ENCODE measurements at places on chromosomes 13 and 19.

GRCh38 chr13:27541386-27541785 is 78.9 kb downstream of the LNX2 start:
- no peak for DNase-seq

DNA sequence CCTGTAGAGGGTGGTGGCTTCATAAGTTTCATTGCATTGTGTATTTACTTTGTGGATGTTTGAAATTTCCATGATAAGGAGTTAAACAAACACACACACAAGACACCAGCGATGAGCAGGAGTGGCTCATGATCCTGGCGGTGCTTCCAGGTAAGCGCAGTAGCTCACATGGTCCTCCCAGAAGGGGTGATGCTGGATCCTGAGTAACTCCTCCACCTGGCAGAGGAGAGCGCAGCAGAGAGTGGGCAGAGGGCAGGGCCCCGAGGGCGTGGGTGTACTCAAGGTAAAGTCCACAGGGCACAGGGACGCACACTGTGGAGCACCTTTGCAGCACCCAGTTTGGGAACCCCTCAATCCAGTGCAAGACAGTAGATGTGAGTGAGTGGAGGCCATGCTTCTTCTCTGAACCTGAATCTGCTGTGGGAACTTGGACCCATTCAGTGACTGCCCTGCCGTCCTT is 54.0 kb downstream of the RFX2 start:
- DNase-seq = no peak

DNA sequence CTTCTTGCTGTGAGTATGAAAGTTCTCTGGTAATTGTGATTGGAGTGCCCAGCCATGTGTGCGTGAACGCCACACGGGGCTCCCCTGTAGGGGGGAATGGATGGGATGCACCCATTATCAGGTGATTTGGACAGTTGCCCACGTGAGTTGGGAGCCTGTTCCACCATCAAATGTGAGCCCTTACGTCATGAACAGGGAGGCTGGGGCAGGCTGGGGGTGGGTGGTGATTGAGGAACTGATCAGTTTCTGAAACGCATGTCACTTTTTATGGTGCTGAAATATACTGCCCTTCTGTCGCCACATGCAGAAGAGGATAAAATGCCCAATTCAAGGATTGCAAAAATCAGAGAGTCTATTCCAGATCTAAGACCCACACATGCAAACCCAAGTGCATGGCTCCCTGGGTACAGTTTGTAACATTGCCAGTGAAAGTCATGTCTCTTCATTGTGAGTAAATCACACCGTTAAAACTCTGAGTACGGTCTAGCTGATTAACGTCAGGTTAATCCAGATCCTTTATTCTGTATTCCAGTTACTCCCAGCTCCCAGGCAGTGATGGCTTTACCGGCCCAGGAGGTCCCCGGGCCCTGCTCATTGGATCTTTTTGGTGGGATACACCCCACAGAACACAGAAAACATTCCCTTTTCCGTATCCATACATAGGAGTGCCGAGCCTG is 90.2 kb downstream of the RAB20 start:
- DNase-seq = no peak

- DNase-seq = no peak
Measured at GRCh38 chr13:20431687-20432384, 93.8 kb downstream of the CRYL1 start.

DNA sequence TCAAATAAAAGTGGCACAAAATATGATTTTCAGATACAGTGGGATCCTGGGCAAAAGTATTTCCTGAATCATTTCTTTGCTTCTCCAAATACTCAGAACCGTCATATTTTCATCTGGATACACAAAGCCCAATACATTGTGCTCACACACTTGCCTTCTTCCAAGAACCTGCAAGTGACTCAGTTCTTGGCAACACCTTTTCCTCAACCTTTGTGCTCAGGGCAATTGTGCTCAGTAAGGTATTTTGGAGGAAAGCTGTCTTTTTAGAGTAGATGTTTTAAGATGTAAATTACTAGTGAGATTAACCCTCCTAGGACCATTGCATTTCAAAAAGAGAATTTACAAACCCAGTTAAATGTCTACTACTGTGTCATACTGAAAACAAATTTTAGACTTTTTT is 233.5 kb downstream of the EFNB2 start:
- DNase-seq = no peak

DNA sequence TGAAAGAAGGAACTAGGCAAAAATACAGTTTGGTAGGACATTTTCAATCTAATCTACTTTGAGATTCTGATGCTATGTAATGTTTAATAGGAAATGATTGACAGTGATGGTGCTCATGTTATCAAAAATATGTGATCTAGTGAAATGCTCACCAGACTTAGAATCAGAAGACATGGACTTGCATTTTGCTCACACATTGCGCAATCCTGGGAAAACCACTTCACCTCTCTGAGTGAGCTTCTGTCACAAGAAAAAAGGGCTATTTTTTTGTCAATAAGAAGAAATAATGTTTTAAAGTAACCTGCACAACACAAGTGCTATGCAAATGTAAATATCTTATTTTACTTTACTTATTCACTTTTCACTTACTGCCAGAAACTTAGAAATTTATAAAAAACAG is 380.9 kb upstream of the HTR2A start:
- DNase-seq = no peak

DNA sequence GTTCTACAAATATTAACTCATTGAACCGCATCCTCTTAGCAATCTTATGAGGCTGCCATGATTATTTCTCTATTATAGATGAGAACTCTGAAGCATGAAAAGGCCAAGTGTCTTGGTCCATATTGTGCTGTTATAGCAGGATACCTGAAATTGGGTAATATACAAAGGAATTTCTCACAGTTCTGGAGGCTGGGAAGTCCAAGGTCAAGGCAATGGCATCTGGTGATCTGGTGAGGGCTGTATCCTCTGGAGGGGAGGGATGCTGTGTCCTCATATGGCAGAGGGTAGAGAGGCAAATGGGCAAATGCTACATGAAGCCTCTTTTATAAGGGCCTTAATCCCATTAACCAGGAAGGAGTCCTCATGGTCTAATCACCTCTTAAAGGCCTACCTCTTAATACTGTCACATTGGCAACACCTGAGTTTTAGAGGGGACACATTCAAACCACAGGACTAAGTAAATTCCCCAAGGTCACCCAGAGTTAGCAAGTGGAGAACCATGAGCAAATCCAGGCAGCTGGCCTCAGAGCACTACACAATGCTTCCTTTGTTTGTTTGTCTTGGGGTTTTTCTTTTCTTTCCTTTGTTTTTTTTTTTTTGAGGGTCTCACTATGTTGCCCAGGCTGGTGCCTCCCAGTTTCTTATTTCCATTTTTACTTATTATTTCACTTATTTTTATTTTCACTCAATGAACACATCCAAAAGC is 55.9 kb upstream of the LATS2 start:
- no peak for DNase-seq

GRCh38 chr19:50475736-50476223 is 527 bp upstream of the EMC10 start:
- DNase-seq = no peak

DNA sequence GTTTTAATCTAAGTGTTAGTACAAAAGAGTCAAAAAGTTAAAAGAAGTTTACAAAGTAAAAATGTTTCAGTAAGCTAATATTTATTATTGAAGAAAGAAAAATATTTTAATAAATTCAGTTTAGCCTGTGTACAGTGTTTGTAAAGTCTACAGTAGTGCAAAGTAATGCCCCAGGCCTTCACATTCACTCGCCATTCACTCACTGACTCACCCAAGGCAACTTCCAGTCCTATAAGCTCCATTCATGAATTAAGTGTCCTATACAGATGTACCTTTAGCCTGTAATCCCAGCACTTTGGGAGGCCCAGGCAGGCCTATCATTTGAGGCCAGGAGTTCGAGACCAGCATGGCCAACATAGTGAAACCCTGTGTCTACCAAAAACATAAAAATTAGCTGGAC is 24.1 kb upstream of the AKAP11 start:
- no peak for DNase-seq

DNA sequence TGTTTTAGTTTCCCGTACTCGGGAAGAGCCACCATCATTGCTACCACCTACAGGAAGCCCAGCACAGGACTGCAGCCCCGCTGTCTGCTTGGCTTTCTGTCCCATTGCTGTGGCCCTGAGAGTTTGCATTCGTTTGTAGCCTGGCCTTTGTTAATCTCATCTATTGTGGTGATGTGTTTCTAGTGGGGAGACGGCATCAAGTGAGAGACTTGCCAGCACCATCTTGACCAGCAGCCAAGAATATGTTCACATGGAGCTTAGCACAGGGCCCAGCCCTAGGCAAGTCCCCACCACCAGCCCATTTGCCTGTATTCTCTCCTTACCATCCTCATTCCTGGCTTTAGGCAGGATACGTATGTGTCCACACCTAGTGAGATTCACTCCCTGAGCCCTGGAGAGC is 17.3 kb upstream of the OVOL3 start:
- DNase-seq = no peak

DNA sequence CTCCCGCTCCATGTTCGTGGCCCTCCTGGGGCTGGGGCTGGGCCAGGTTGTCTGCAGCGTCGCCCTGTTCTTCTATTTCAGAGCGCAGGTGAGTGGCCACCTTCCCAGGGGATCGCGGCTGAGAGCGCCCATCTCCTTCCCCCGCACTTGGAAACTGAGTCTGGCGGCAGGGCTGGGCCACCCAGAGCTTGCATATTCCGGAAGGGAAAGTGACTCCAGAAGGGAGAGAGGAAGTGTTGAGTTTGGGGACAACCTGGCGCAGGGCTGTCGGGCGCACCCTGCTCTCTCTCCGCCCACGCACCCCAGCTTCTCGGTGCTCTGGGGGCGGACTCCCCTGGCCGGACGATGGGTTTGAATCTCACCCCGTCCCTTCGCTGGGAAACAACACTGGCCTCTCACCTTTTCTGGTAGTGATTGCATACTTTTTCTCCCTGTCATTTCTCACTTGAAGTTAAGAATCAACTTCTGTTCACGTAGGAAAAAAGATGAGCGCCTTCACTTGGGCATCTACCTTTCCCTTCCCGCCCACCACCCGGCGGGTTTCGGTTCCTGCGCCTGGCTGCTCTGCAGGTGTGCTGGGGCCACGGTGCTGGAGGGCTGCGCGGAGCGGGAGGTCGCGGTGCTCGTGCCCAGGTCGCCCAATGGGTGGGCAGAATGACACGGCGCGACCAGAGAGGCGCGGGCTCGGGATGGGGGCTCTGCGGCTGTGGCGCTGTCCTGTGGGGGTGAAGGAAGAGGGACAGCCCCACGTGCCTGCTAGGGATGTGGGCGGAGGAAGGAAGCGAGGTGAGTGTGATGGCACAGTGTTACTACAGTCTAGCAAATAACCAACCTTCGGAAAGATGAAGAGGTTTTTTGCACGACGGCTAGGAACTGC is 721 bp downstream of the TNFSF11 start:
- DNase-seq = peak; percentile 62

DNA sequence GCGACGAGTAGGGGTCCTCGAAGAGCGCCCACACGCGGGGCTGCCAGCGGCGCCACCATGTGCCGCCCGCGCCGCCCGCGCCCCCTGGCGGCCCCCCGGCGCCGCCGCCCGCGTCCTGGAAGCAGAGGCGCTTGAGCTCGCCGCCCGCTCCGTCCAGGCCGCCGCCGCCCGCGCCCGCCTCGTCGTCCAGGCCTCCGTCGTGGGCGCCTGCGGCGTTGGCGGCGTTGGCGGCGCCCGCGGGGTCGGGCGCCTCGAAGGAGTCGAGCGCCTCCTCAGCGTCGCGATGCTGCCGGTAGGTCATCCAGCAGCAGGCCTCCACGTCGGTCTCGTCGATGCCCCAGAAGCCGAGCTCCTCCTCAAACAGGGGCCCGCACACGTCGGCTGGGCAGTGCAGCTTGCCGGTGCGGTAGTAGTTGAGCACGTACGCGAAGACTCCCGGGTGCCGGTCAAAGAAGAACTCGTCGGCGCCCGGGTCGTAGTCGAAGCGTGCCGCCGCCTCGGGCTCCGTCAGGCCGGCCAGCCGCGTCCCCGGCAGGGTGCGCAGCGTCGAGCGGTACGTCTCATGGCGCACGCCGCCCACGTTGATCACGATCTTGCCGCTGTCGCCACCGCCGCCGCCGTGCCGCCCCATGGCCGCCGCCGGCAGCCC is 829 bp downstream of the KCNC3 start:
- no peak for DNase-seq

- peak; percentile 72 for DNase-seq
Measured at GRCh38 chr19:13154911-13155471, 4.8 kb downstream of the IER2 start.

DNA sequence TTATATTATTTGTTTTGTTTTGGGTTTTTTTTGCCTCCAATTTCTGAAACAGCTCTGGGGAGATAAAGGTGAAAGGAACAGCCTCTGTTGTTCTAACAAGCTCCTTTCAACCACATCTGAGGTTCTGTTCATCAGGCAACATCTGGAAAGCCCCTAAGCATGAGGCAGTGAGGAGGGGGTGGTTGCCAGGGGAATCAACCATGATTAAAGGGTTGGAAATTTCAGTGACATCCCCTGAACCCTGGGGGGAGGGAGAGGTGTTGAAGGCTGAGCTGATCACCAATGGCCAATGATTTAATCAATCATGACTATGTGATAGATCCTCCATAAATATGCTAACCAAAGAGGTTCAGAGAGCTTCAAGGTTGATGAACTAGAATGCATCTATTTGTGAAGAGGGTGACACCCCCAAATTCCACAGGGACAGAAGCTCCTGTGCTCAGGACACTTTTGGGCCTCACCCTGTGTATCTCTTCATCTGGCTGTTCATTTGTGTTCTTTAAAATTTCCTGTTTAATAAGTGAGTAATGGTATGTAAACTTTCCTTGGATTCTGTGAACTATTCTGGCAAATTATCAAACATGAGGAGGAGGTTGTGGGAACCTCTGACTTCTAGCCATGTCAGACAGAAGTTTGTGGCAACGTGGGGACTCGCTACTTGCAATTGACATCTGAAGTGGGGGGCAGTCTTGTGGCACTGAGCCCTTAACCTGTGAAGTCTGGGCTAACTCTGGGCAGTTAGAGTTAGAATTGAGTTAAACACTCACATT is 221.3 kb downstream of the NHLRC3 start:
- peak; percentile 21 for DNase-seq

DNA sequence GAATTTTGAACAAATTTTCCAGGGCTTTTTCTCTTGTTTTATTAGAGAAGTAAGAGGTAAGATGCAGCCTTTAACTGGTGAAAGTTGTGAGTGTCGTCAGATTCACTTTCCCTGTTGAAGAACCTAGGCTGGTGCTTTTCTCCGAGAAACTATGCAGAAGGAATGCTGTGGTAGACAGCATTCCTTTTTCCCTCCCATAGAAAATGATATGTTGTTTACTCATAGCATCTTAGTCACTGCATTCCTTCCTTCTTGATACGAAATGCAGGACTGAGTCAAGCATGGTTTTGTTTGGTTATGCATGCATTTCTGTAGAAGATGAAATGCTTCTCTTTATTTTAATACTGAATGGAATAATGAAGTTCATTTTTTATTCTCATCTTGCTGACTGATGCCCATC is 3.4 kb downstream of the ITGBL1 start:
- no peak for DNase-seq

GRCh38 chr19:791007-791566 is 6.2 kb upstream of the PTBP1 start:
- DNase-seq = no peak

DNA sequence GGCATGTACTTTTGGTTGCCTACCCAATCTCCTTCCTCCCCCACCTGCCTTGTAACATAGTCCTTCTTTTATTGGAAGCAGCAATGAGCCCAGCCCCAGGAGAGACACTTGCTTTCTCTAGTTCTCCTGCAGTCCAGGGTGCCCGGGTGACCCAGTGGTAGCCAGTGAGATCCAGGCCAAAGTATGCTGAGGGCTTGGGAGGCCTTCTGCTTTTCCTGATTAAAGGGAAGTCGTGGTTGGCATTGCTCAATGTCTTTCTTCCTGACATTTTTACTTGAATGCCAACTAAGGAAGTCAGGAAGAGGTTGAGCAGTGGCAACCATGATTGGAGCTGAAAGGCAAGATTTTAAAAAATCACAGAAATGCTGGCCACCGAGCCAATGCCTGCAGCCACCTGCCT is 25.7 kb downstream of the CNMD start:
- DNase-seq = no peak
